IMR-90 (cell line): ENCODE measurements at places on chromosomes 11 and 22.

DNA sequence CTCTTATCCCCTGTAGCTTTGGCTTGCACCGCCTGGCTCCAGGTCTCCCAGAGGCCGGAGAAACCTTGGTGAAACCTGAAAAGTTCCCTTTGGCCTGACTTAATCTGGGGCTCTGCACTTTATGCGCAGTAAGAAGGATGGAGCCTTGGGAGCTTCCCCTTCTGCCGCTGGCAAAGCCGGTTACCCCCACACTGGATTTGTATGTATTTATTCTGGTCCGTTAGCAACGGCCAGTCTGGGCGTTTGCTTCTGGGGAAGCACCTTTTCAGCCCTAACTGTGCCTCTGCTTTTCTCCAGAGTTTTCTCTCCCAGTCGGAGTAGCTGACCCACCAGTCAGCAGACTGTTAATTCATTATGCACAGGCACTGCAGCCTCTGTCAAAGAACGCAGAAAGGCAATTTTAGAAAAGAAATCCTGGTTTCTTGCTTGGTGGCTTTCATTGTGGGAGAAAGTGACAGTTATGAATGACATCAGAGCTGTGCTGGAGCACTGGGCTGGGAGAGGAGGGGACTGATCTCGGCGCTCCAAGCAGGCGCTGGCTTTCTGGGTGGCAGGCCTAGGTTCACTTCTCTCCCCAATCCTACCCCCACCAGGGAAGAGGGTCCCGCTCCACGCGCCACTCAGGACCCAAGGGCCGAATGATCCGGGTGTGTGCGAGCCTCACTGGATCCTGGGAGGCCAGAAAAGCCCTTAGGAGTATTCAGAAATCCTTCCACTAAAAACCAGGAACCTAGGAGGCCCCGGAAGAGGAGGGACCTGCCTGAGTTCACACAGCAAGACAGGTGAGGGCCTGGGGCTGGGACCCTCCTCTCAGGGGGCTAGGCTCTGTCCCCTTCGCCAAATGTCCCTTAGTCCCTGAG lies 70.2 kb downstream of the RTL6 start:
- no peak overlapping the region for H3K27ac ChIP-seq
- no peak overlapping the region for H3K4me3 ChIP-seq
- H3K27me3 ChIP-seq, result peaks cover 19% of the 10 kb centered on the region

DNA sequence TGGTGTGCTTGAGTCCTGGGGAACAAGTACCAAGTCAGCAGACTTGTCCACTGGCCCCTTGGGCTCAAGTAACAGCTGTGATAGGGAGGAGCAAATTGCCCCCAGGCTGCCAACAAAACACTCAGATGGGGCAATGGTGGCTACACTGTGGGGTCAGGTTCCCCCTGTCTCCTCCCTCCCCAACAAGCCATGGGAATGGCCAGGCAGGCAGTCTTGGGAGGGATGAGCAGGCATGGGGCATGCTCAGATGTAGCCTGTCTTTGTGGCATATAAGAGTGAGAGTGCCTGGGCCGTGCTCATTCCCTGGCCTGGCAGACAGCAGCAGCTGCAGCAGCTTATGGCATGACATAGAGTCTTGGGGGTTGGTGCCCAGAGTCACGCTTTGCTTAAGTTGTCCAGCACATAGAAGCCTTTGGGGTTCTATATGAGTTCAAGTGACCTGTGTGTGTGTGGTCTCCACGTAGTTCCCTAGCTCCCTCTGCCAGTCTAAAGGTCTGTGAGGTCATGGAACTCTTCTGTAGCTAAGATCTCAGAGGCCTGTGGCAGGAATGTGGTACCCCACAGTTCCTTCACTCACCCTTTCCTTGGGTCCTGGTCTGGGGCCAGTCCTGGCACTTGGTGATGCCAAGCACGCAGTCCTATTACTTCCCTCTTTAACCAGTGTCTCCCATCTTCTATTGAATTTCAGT lies 44.7 kb downstream of the BIRC2 start:
- peaks cover 2% of the 10 kb centered on the region for H3K4me1 ChIP-seq
- peaks cover 35% of the 10 kb centered on the region for H3K36me3 ChIP-seq
- H3K27ac ChIP-seq, result no peak overlapping the region
- no peak overlapping the region for H3K4me3 ChIP-seq
- no peaks in the 10 kb centered on the region for H3K27me3 ChIP-seq

GRCh38 chr11:125331357-125332035 lies 164.6 kb downstream of the FEZ1 start:
- no peaks in the 10 kb centered on the region for H3K4me1 ChIP-seq
- DNase-seq, result no peak
- no peak overlapping the region for H3K27ac ChIP-seq
- H3K4me3 ChIP-seq, result no peak overlapping the region
- no peaks in the 10 kb centered on the region for H3K36me3 ChIP-seq

- no peak for DNase-seq
- no peak overlapping the region for H3K4me3 ChIP-seq
- H3K36me3 ChIP-seq, result peaks cover 6% of the 10 kb centered on the region
Observed at GRCh38 chr11:68468217-68468828, 7.8 kb downstream of the PPP6R3 start.
